ENCODE measurements at places on chromosomes 3 and 15.

GRCh38 chr15:51737522-51738305, at the start of gene LYSMD2:
LYSMD2 (minus strand) TSS chr15:51737655; CDS start chr15:51737622, 33 bp downstream.
- peak; percentile 65 for DNase-seq

- no peak for DNase-seq
Measured at GRCh38 chr3:183033746-183034145, 53.4 kb upstream of the DCUN1D1 start.

GRCh38 chr3:177610686-177611633, 413.7 kb upstream of the TBL1XR1 start:
- DNase-seq: no peak

DNA sequence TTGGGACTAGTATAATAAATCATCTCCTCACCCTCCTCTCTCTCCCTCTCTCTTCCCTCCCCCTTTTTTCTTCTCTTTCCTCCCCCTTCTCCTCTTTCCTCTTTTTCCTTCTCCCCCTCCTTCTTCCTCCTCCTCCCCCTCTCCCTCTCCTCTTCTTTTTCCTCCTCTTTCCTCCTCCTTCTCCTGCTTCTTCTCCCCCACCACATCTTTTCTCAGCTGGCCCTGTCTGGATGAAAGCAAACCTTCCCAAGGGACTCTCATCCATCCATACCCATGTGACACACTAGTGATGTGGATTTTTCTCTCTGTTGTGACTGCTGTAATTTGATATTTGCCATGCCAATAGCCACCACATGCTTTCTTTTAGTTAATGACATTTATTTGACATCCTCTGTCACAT, 127.2 kb downstream of the EBLN2 start:
- DNase-seq: no peak

- no peak for DNase-seq
Measured at GRCh38 chr15:69616558-69616957, 163.9 kb downstream of the RPLP1 start.

GRCh38 chr3:3189102-3189727, 9.7 kb upstream of the CRBN start:
- DNase-seq: peak; percentile 55

- DNase-seq: no peak
Measured at GRCh38 chr3:179281825-179282224, 30.9 kb upstream of the KCNMB3 start.

- DNase-seq: no peak
Measured at GRCh38 chr3:197023241-197023997, 6.2 kb downstream of the MELTF start.

- DNase-seq: peak; percentile 25
Measured at GRCh38 chr15:52163321-52164190, 27.6 kb downstream of the GNB5 start.

GRCh38 chr15:94205366-94205765, 26.0 kb upstream of the MCTP2 start:
- no peak for DNase-seq

DNA sequence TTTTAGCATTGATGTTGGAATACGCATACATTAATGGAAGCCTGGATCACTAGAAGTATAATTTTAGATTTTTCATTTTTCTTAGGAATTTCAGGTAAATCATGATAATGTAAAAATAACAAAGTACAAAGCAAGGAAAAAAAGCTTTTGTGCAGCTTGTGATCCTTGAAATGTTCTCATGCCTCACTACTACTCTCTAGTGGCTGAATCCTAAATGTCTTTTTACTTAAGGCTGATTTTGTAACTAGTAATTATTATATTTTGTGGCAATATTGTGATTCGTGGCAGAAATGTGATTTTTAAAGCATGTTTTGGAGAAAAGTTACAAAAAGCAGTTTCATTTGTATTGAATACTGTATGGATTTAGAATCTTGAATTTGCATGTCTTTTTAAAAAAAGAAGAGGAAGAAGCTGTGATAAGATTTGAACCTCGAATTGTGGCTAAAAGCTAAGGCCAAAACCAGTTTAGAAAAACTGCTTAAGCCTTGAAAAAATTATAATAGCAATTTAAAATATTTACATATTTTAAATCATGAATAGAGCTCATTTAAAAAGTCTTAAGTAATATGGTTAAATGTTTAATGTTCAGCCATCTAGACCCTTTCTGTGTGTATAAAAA, 39.0 kb downstream of the U2SURP start:
- DNase-seq: peak; percentile 60

DNA sequence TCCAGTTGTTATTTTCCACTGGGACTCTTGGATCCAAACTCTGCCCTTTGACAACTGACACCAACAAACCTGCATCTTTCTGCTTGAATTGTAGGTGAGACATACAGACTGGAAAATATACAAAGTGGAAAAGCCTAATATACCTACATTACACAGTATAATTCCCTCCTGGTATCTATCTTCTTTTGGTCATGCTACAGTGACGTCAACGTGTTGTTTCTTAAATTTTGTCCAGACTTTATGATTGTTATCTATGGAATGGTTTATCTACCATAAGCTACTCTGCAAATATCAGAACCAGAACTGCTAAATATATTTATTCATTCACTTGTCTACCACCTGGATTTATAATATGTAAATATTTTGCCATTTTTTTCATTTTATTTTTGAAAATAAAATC, 264.3 kb upstream of the ZPLD1 start:
- DNase-seq: no peak

DNA sequence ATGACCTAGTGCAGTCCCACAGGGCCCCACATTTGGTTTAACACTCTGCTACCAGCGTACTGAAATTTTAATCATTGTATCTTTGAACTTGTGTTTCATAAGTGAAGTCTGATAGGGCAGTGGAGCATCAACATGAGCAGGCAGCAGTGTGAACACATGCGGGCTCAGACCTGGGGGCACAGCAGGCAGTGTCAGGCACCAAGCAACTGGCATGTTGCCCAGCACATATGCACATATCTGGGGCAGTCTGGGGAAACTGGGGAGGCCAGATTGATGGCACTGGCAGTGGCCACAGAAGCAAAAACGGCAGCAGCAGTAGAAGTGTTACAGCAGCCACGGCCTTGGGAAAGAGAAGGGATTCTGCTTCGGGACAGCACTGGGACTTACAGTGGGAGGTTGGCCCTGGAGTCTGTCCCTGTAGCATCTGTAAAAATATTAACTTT, 353.9 kb upstream of the KCNMB2 start:
- no peak for DNase-seq

DNA sequence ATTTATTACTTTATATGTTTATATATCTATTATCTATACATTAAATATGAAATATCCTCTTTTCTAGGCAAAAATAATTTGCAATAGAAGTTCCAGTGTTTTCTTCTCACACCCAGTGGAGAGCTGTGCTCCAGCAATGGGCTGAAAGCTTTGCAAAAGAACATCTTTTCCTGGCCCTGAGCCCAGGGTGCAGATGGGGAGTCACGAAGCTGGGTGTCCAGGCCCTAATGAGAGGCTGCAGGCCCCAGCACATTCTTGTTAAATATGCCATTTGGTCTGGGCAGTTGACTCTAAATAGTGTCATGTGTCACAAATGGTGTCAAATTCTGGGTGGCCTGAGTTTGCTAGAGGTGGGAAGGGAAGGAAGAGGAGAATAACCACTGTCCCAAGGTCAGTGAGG, 5.7 kb downstream of the NTRK3 start:
- no peak for DNase-seq

- no peak for DNase-seq
Measured at GRCh38 chr3:157231071-157231470, 71.1 kb upstream of the CCNL1 start.

DNA sequence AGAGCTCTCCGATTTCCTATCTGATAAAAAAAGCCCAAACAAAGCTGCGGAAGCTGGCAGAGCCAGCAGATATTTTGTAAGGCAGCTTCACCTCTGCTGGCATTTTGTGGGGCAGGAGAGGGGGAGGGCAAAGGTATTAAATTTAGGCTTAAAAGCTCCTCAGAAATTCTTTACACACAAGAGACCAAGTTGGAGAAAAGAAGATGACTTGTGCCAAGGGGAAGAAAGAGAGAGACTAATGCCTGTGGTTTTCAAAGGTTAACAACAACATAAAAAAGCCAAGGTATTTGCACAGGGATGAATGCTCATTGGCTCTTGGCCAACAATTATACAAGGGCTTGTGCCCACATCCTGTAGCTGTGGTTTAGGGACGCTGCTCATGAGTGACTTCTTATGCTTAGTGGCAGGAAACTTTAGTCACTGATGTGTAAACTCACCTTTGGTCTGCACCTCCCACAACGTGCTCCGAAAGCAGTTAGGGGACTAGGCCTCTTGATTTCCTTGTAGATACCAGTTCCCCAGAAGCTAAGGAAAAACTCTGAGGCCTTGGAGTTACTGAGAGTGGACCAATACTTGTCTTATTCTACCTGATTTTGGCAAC, 152.9 kb downstream of the TPRG1 start:
- DNase-seq: peak; percentile 50

GRCh38 chr15:37009288-37009687, 91.1 kb downstream of the MEIS2 start:
- DNase-seq: no peak

DNA sequence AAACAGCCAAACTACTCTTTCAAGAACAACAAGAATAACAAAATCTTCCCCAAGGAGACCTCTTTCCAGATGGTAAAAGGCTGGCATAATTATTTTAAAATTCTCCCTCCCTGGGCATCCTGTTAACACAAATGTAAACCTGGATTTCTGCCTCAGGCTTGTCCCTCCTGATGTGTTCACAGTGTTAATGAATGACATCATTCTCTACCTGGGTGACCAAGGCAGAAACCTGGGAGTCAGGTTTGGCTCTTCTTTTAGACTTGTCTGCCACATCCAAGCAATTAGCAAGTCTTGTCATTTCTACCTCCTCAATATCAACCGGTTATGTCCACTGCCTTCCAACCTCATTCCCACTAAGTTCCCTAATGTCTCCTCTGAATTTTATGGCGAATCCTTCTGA, 368.7 kb upstream of the TBL1XR1 start:
- no peak for DNase-seq

DNA sequence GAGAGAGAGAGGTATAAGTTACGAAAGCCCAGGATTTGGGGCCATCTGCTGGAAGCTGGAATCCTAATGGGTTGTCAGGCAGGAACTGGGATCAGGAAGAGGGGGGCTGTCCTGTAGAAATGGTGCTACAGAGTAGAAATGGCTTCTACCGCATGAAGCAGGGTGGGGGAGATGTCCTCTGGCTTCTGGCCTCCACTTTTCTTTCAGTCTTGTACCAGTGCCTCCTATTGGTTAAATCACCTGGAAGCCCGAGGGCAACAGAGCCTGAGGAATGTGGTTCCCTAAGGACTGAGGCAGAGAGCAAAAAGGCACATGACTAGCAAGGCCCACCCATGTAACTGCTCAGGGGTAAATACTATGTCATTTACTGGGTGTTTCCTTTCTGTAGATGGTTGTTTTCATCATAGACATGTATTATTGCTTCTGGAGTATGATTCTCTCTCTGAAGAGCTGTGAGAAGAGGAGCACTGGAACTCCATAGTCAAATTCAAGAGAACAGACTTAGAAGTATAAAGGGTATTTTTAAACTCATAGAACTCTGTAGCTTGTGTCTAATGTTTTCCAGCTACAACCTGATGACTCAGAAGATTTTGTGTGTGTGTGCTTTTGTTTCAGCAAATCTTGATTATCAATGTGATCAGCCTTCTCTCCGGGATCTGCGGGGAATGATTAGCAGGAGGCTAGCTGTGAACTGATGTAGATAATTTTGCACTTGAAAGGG, 20.2 kb upstream of the MITF start:
- DNase-seq: peak; percentile 56

DNA sequence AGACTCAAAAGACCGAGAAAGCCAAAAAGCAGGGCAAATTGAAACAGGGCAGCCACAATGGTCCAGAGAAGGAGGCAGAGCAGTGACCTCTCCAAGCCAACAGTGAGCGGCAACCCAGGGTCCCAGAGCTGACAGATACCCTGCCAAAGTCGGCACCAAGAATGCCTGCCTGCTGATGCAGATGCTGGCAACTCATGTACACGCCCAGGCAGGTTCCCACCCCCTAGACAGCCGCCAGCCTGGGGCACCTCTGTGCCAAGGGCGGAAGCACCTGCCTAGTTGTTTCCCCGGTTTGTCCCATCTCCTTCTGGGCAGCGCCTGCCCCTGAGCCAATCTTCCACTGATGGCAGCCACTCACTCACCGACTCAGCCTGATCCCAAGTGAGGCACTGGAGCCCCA, 22.1 kb downstream of the KLHL25 start:
- no peak for DNase-seq
